ENCODE measurements at places on chromosomes 7 and 10.

DNA sequence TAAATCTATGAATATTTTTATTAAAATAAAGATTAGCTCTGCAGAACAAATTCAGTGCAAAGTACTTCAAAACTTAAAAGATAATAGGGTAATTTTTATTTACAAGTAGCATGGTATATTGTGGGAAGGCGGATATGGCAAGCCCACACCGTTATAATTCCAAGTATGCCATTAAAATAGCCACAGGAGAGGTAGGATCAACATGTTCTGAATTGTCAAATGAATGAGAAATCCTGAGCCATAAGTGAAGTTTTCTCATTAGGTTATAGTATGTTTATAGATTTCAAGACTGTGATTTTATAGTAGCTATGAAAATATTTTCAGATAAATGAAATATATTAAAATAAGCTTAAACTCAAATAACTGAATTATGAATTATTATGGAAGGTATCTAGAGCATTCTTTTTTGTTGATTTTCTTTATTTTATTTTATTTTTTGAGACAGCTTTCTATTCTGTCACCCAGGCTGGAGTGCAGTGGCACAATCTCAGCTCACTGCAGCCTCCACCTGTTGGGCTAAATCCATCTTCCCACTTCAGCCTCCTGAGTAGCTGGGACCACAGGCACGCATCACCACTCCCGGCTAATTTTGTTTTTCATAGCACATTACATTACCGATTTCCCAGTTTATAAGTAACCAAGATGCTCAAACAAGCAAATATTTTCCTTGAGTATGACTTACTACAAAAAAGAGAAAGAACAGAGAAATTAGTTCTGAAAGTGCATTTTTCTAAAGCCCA lies 956.6 kb downstream of the GATA3 start:
- no peak for DNase-seq

GRCh38 chr7:89994483-89994882 lies 159.8 kb upstream of the STEAP1 start:
- no peak for DNase-seq

GRCh38 chr7:95102662-95103061 lies 195.3 kb downstream of the PPP1R9A start:
- DNase-seq = no peak

GRCh38 chr10:7410862-7411670 lies at the start of gene SFMBT2:
Gene SFMBT2, minus strand, starts transcription at chr10:7411034. Its CDS starts 29,136 bp downstream, at chr10:7381898.
- peak; percentile 75 for DNase-seq

DNA sequence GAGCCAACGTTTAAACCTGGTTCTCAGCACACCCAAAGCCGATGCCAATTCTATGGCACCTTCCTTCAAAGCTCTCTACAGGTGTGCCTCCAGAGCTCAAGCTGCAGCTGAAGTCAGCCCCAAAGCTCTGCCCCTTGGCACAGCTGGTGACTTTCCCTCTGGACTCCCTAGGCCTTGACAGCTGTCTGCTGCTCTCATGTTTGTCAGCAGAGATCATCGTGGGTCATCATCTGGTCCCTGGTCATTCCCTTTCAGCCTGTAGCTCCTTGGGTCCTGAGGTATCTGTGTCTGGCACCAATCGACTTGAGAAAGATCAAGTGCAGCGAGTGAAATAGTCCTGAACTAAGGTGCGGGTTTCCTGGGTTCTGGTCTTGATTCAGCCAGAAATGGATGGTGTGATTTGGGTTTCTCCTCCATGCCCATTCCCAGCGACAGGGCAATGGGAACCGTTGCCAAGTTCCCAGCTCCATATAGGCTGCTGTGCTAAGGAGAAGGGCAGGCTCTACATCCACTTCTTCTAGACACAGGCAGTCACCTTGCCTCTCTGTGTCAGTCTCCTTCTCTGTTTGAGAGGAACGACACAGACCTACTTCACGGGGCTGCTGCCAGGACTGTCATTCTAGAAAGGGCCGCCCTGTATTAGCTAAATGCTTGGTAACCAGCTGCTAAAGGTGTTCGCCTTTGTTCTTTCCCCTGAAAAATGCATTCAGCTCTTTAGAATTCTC lies 3.6 kb downstream of the PKD1L1 start:
- no peak for DNase-seq

GRCh38 chr10:22681783-22682183 lies 32.6 kb downstream of the PIP4K2A start:
- peak; percentile 74 for DNase-seq

- DNase-seq = no peak
These were observed 130.3 kb upstream of the POT1 start for GRCh38 chr7:125059861-125060456.

GRCh38 chr10:7467031-7467667 lies 56.3 kb upstream of the SFMBT2 start:
- DNase-seq = no peak

DNA sequence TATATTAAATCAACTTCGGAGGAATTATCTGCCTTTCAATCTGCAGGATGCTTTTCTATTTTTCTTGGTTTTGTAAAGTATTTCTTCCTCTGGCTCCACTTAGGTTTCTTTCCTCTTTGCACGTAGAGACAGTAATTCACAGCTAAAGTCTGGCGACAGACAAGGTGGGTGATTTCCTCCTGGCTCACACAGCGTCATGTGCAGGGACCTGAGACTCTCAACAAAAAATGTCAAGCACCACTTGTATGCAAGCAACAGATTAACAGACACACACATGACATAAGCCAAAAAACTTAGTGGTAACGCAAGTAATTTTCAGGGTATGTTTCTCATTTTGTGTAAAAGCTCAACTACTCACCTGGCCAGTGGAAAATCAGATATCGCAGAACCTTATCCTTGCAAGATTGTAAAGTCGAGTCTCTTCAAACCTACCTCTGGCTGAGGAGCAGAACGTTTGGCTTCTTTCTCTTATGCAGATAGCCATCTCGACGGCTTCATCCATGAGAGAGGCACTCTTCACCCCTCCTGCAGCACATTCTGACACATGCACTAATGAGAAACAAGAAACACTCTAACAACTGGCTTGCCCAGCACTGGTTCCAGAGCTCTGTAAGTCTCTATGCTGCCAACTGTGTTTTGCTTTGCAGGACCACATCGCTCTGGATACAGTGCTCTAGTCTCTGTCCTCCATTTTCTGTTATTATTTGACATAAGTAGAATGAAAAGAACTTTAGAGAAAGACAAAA lies 188.0 kb downstream of the CDCA7L start:
- DNase-seq = no peak

- peak; percentile 47 for DNase-seq
These were observed 38.6 kb downstream of the CLRN3 start for GRCh38 chr10:127853868-127854768.

- no peak for DNase-seq
These were observed 67.0 kb downstream of the MAP3K8 start for GRCh38 chr10:30500963-30501504.

- DNase-seq = no peak
These were observed 18.2 kb downstream of the PRF1 start for GRCh38 chr10:70584366-70584765.

DNA sequence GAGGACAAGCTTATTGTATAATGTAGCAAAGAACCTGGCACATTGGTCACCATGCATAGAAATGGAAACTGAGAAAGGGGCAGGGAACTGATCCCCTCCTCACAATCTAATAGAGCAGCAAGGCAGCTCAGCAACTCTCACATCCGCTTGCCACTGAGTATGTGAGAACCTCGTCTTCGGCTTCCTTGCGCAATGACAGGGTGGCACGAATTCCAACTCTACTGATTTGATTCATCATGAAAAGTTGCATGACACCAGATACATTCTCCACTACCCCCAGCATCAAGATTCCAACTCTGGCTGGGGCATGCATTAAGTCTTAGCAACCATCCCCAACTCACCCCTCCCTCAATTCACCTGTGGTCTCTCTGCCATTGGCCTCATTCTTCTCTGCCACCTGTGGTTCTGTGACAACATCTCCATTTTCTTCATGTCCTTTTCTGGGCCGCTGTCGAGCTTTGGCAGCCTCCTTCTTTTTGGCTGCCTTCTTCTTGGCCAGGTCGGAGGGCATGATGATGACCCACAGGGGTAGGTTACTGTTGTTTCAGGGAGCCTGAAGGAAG lies 976 bp downstream of the ABCF2 start:
- no peak for DNase-seq

DNA sequence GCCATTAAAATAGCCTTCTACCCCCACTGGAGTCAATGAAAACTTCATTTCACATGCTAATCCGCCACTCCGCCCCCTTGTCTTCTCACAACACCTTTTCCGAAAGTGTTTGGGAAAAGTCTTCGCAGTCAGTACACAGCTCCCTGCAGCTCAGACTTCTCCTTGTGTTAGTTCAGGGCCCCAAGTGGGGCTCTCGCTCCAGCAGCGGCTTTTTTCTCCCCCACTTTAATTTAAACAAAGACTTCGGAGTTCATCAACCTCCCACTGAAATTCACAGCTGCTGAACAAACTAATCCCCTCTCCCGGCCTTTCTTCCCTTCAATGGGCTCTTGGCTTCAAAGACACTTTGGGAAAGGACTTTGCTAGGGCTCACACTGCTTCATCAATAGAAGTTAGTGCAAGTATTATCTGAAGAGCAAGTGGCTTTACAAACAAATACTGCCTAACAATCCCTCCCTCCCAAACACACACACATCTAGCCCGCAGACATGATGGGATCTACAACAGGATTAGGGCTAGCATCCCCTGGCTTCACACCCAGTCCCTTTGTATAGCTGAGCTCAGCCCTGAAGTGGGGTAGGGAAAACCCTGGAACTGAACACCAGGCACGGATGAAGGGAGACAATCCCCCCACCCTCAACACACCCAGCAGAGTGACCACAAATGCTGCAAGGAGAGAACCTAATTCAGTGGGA lies 23.1 kb downstream of the WNT8B start:
- no peak for DNase-seq

DNA sequence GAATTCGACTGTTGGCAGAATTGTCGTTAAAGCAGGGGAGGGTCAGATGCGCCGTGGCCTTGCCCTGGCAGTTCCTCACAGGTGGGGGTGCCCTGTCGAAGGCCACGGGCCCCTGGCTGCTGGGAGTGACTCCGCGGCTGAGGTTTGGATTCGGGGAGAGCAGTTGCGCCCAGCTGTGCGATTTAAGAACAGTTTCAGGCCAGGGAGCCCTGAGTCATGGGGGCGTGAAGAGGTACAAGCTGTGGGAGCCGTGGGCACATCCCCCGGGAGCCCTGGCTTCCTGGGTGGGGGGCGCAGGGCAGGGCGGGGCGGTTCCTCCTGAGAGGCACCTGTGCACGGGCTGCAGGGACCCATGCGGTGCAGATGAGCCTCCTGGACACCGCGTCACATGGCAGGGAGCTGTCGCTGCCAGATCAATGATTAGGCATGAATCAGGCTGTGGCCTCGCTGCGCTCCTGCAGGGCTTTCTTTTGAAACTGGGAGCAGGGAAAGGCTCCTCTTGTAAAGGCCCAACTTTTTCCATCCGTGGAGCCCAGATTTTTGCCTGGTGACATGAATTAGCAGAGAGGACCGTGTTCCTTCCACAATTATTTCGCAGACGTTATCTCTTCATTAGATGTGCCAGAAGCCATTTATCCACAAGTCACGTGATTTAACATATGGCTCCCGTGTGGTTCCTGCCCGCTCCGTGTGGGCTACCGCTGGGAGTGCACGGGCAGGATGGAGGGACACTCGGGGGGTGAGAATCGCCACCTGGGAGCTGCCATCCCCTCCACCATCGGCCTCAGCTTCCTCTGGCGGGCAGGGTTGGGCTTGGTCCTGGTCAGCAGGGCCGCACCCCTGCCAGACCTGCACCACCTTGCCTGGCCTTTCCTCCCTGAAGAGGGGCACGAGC lies 918 bp downstream of the PWWP2B start:
- peak; percentile 65 for DNase-seq

DNA sequence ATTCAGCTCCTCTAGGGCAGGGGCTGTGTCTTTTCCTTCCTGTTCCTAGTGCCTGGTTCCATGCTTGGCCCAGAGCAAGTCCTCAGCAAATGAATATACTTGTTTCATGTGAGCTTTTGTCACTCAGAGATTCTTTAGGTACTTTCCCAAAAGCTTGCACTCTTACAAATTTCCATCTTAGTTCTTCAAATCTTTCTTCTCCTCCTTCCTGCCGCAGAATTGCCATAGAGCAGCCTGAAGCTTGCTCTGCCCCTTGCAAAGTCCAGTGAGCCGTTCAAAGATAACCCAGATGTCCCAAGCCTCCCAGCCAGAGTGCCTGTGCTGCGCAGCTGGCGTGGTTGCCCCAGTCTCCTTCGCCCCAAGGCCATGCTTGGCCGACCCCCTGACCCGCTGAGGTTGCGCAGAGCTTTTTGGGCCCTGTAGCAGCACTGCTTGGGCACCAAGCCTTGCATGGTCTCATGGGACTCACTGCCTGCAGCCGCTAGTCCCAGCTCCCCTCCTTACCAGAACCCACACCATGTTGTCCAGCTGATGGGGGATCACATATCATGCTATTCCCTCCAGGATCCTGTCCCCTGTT lies 20.7 kb downstream of the CHST3 start:
- no peak for DNase-seq

DNA sequence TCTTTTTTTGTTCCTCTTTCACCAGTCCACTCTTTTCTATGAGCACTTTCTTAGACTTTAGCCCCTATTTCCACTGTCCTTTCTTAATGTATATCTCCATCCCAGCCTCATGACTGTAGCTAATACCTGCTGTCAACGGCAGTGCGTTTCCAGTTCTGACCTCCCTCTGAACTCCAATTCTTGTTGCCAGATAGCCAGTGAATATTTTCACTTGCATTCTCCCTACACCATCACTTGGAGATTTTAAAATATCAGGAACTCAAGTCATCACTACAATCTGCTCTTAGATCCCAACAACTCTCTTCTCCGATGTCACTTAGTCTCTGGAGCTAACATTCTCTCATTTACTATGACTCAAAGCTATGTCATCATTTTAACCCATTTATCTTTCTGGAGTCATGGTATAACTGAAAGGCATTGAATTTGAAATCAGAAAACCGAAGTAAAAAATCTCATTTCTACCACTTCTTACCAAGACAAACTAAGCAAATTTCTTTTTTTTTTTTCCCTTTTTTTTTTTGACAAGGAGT lies 5.1 kb upstream of the SLC16A12 start:
- no peak for DNase-seq

- no peak for DNase-seq
These were observed 20.0 kb downstream of the TWIST1 start for GRCh38 chr7:19097165-19098055.

DNA sequence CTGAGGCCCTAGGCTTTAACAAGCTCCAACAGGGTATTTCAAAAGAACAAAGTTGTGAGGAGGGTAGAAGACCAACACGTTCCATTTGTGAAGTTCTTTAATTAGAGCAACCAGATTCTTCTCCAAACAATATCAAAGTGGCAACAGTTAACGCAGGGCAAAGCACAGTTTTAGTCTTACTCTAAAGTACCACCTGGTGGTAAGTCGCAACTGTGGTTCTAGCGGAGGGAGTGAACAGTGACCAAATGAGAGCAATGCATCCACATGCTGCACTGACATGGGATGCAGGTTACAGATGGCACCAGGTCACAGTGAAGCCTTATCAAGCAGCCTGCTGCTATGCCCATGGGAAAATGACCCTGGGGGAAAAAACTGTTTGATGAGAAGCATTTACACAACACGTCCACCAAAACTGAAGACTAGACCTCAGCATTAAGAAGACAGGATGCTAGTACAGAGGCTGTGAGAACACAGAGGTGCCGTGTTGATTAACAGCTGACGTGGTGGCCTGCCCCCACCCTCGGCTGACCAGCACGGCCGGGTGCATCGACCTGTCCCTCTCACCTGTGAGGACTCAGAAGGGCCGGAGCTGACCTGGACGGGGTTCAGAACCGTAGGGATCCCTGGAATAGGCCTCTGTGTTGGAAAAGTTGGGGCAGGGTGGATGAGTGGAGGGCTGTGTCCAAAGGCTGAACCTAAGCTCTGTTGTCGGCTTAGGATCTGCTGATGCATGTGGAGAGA lies 211.2 kb downstream of the GLI3 start:
- no peak for DNase-seq

GRCh38 chr7:21651697-21652096 lies 108.9 kb downstream of the DNAH11 start:
- DNase-seq = no peak

Measured in activated CD4-positive, alpha-beta memory T cell treated with anti-CD3 and anti-CD28 coated beads for 36 hours (primary cell).